NCI-H1105 (cell line): ENCODE measurements at places on chromosomes 3 and 15.

- DNase-seq, result no peak
Measured at GRCh38 chr3:9222956-9223639, 26.3 kb downstream of the SRGAP3 start.

GRCh38 chr3:177062052-177062732, 135.1 kb downstream of the TBL1XR1 start:
- DNase-seq, result no peak

GRCh38 chr3:131538968-131539367, 36.2 kb upstream of the MRPL3 start:
- no peak for DNase-seq

- DNase-seq, result no peak
Measured at GRCh38 chr3:133988631-133989161, 41.0 kb downstream of the SLCO2A1 start.

DNA sequence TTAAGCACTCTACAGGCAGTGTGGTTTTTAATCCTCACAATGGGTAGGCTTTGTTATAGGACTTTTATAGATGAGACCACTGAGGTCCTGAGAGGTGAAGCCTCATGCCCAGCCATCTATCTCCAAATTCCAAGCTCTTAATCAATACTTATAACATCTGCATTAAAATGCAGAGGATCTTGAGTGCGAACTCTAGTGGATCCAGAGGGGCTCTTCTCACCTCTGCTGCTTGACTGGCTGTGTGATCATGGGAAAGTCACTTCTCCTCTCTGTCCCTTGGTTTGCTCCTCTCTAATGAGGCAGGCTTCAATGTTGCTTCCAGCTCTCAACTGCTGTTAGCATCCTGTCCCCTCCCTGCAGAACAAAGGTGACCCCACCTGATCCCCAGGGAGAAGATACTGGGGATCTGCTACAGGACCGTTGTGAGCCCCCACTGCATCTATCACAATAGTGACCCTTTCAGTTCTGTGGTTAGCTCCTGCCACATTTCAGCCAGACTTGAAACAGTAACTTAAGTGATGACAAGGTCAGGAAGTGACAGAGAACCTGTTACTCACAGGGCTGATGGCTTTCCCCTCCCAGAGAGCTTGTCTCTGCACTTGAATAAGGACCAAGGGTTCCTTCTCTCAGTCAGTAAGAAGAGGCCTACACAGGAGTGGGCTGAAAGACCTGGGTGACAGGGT, 1.3 kb downstream of the SLC27A2 start:
- DNase-seq, result no peak

GRCh38 chr3:127475975-127476705, 114.4 kb downstream of the TPRA1 start:
- DNase-seq, result no peak

DNA sequence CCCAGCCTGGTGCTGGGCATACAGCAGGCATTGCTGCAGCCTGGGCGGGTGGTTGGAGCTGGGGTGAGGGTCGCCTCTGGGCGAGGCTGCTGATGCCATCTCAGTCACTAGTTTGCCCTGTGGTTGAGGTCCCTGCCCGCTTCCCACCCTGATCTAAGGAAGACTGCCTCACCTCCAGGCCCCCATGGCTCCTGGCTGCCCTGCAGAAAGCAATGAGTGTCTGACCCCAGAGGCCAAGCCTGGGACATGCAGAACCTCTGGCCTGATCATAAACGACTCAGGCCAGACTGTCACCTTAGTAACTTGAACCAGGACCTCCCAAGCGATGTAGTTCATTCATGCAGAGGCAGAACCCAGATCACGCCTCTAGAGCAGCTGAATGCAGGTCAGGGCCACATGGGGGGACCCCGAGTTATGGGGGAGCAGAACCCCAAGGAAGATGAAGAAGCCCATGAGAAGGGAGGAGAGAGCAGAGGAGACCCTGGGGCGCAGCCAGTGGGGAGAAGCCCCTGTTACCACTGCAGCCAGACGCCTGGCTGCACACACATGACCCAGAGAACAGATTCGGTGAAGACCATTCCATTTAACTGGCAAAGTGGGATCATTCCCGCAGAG, 213.9 kb downstream of the TBC1D2B start:
- DNase-seq, result no peak

GRCh38 chr3:49198161-49198560, 26.8 kb downstream of the KLHDC8B start:
- no peak for DNase-seq

- no peak for DNase-seq
Measured at GRCh38 chr3:98626151-98626550, 32.7 kb upstream of the CPOX start.

GRCh38 chr15:41512940-41513505, 604 bp downstream of the LTK start:
- no peak for DNase-seq

GRCh38 chr3:188947401-188948280, 224.1 kb upstream of the TPRG1 start:
- peak; percentile 100 for DNase-seq

- DNase-seq, result no peak
Measured at GRCh38 chr3:151753846-151754245, 20.1 kb downstream of the AADACL2 start.

GRCh38 chr3:51904034-51904823, 1.1 kb upstream of the IQCF1 start:
- DNase-seq, result no peak
